ENCODE measurements at places on chromosomes 1 and 21. TPM values are rescaled to one million over a fixed set of nuclear protein-coding genes. Genes with fewer than 3 reads are reported as not detected.

Gene PHLDA3
- 100 TPM for total RNA-seq

Gene CDK18
- total RNA-seq = 4.6 TPM

Gene CHRM3
- total RNA-seq = 0.98 TPM

Gene F13B
- total RNA-seq = not detected

Gene LRRC39
- total RNA-seq = 0.37 TPM

Measured in cardiac ventricle fibroblast (primary cell).